ENCODE measurements at places on chromosomes 13 and 19. TPM values are rescaled to one million over a fixed set of nuclear protein-coding genes. Genes with fewer than 3 reads are reported as not detected.

DNA sequence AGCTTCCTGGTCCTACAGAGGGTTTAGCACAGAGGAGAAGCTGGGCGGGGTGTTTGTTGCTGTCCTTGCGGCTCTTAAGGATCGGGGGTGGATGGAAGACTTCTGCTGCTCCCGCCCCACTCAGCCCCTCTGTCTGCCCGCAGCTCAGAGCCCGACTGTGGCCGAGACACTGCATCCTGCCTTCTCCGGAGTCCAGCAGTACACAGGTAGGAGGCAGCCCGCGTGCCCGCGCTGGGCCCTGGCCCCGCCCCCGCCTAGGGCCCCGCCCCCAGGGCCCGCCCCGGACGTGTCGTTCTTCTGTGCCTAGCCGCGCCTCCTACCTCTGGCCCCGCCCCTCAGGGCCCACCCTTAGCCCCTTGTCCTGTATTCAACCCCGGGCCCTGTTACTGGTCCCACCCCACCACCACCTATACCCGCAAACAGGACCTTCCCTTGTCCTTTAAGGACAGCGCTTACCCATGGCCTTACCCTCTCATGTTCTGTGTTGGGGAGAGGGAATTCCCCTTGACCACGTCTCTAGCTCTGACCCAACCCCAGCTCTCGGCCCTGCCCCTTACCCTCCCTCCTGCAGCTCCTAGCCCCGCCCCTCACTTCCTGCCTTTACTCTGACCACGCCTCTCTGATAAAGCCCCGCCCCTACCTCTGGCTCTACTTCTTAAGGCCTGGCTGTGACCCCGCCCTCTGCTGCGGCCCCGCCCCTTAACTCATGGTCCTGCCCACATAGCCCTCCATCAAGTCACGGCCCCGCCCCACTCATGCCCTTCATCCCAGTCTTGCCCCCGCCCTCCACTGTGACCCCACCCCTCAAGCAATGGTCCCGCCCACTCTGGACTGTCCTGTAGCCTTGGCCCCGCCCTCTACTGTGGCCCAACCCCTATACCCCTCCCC, 60.5 kb downstream of the CELF5 start:
- DNase-seq, result no peak

Gene FUT6
- total RNA-seq, result not detected

Gene STOML3
- not detected for total RNA-seq

Gene CEACAM16
- total RNA-seq, result not detected

Gene NEK5
- total RNA-seq, result 0.60 TPM

DNA sequence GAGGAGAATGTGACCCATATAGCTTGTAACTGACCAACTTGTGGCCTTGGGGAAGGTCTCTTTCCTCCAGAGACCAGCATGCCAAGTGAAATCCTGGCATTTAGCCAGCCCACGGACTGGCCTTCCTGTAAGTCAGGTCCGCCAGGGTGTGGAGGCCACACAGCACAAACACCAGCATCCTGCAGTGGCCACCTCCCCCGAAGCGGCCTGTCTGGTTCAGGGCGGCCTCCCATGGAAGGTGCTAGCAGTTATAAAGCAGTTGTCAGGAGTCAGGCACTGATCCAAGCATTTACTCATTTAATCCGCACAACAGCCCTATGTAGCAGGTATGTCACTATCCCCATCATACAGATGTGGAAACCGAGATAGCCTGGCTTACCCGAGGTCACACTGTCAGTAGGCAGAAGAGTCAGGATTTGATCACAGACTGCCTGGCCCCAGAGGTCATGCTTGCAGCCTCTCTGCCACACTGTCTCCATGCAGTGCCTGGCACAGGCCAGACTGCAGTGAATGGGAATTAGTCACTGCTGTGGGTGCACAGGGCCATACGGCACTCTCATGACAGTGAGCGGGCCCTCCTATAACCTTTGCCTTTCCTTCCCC, 36.7 kb downstream of the CAPN12 start:
- peak; percentile 76 for DNase-seq

DNA sequence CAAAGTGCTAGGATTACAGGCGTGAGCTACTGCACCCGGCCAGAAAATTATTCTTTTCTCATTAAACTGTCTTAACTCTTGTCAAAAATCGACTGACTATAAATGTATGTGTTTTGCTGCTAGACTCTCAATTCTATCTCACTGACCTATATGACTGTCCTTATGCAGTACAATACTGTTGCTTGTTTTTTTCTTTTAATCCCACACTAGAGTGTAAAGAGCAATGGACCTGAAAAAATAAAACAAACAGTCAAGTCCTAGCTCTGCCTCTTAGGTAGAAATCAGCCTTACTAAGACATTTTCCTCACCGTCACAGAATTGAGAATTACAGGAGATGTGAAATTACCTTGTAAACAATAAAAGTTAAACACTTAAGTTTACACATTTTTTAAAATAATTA, 35.1 kb downstream of the INTS6 start:
- no peak for DNase-seq

DNA sequence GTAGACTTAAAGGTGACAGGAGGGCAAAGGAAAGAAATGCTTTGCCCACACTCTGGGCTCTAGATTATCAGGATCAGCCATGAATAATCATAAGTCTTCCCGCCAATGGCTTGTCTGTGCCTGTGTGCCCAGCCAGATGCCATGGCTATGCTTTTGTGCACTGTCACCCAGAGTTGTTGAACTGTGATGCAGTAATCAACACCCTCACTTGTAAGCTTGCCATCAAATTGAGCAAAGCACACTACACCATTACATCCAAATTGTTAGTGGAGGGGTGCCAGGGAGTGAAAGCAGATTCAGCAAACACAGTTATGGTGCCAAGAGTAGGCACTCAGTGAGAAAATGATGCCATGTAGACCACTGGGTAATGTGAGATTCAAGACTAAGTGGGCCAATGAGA, 845.3 kb upstream of the MIR17HG start:
- DNase-seq, result peak; percentile 21

DNA sequence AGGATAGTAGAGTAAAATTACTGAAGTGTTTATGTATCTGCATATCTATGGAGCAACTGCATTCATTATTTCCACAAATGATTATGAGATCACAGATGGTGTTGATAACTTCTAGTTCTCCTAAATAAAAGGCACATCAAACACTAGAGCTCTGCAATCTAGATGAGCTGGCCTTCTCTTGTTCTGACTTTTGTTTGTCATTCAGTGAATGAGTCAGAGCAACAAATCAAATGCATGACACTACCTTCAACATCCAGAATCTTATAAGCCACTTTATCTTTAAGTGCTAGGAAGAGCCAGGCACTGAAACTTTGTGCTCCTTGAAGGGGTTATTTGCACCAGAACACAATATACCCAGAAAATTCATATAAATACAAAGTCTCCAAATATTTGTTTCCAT, 456.0 kb downstream of the PCDH17 start:
- no peak for DNase-seq

GRCh38 chr13:46172531-46172991, 9.4 kb downstream of the LCP1 start:
- no peak for DNase-seq

Gene ARL11
- total RNA-seq, result 0.19 TPM

- no peak for DNase-seq
Observed at GRCh38 chr19:35905178-35905727, 2.8 kb downstream of the TYROBP start.

Gene CEACAM21
- 0.45 TPM for total RNA-seq

Gene ZNF471
- total RNA-seq, result 4.5 TPM

GRCh38 chr13:49213997-49214916, 5.9 kb upstream of the MLNR start:
- no peak for DNase-seq

Gene UHRF1
- 0.62 TPM for total RNA-seq

Gene CASP14
- not detected for total RNA-seq

Gene NCR1
- not detected for total RNA-seq

- no peak for DNase-seq
Observed at GRCh38 chr19:16862826-16863415, 25.9 kb upstream of the F2RL3 start.

DNA sequence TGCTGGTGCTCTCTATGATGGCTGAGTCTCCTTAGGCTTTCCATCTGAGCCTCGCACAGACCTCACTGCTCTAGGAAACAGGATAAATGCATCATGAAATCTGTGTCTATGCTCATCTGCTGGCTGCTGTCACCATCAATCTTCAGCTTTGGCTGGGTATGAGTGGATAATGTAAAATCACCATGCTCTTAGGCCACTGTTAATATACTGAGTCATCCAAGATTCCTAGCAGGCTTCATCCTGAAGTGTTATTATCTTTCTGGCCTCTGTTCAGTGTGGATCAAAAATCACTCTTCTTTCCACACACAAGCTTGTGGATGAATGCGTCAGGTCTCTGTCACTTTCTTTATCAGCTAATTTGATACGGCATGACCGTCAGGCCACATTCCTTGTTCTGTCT, 317.4 kb downstream of the NALCN start:
- no peak for DNase-seq
